Coronary artery (tissue), 2 donors: ENCODE measurements at places on chromosomes 2 and 18.

DNA sequence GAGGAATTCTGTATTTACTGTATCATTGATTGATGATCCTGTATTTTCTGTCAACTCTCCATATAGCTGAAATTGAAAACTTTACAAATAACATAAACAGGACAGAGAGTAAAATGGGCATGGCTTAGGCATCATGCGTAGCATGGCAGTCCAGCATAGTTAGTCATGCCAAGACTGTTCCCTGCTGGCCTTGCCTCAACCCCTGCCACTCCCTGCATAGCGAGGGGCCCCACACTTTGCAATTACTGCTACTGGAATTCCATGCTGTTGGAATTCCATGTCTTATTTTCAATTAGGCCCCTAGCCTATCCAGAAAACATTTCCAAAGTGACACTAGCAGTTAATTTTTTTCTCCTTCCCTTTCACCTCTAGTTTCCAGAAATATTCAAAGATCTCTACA lies 15.1 kb upstream of the SOX11 start:
- no peak for DNase-seq

GRCh38 chr18:22709288-22710060 lies 223.7 kb upstream of the RBBP8 start:
- DNase-seq: no peak

- DNase-seq: no peak
Observed at GRCh38 chr2:17540093-17540812, at the start of gene VSNL1. Gene VSNL1, plus strand, starts transcription at chr2:17540696. Its CDS starts 51,379 bp downstream, at chr2:17592075.

- no peak for DNase-seq
Observed at GRCh38 chr2:195575016-195575415, 82.0 kb upstream of the SLC39A10 start.

GRCh38 chr2:230924470-230925341 lies at the start of gene GPR55:
Gene GPR55, minus strand, starts transcription at chr2:230925242. Its CDS starts 14,280 bp downstream, at chr2:230910962.
- peak; percentile 64 for DNase-seq

DNA sequence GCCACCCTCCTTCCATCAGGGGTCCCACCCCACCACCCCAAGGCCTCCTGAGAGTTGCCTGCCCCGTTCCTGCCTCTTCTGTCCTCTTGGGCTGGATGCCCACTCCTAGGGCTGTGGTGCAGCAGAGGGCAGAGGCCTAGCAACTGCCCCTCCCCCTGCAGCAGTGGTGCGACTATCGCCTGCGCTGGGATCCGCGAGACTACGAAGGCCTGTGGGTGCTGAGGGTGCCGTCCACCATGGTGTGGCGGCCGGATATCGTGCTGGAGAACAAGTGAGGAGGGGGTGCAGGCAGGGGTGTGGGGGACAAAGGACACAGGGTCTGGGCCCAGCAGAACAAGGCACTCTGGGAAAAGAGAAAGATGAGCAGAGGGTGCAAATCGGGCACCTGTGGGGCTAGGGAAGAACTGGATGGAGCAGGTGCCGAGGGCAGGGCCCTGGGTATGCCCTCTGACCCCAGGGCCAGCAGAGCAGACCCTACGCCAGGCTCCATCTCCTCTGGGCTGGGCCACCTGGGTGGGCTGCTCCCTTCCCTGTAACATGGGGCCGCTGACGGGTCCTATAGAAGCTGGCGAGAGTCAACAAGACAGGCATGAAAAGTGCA lies 1.0 kb downstream of the CHRNG start:
- peak; percentile 54 for DNase-seq

DNA sequence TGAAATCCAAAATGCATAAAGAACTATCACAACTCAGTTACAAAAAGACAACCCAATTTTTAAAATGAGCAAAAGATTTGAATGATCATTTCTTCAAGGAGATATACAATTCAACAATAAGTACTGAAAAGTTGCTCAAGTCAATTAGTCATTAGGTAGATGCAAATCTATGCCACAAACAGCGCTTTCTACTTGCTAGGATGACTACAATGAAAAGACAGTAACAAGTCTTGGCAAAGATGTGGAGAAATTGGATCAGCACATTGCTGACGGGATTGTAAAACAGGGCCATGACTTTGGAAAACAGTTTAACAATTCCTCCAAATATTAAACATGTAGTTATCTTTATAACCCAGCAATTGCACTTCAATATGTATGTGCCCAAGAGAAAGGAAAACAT lies 166.3 kb upstream of the MC4R start:
- DNase-seq: no peak

GRCh38 chr2:100968146-100969145 lies 33.6 kb upstream of the RPL31 start:
- no peak for DNase-seq

DNA sequence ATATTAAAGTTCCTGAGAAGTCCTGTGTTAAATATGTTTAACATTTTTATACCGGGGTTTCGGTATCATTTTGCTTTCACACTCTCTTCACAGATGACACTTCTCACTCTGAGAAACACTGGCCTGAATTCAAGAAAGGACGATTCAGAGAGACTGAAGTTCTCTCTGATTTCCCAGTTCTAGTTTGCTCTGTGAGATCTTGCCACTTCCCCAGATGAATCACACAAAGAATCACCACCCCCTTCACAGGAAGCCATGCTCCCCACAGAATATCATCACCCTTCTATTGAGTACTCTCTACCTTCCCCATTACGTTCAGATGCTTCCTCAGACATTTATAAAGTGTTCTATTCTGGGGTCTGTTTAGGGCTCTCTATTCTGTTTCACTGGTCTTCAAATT lies 16.1 kb upstream of the CD207 start:
- DNase-seq: no peak

DNA sequence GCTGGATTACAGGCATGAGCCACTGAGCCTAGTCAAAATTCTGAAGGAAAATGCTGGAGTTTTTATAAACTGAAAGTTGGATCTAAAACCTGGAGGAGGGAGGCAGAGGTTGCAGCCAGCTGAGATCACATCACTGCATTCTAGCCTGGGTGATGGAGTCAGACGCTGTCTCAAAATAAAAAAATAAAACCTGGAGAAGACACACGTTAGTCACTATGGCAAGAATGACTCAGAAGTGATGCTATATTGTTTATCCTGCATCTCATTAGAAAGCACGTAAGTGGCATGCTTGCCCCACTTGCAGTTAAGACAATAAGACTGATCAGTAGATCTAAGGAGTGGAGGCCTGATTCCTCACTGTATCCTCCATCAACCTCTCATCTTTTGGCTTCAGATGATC lies 106.6 kb upstream of the STON1 start:
- DNase-seq: no peak

DNA sequence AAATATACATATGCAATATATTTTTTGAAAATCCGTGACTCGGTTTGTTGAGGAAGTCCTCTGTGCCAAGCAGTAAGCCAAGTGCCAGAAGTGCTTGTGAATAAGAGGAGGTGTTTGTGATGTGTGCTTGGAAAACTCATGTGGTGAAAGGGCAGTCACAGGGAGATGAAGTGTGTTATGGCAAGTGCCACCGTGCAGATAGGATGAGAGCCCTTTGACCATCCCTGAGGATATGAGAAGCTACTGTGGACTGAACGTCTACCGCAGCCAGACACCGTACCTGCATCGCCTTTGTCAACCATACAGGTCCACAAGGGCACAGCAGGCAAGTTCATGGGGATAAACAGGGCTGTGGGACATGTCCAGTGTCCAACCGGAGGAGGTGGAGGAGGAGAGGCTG lies 288.9 kb upstream of the MYT1L start:
- DNase-seq: peak; percentile 28

GRCh38 chr2:122236152-122236874 lies 480.9 kb downstream of the TSN start:
- peak; percentile 78 for DNase-seq

GRCh38 chr18:50829644-50830043 lies 9.8 kb upstream of the MRO start:
- no peak for DNase-seq

GRCh38 chr18:693466-694187 lies 18.8 kb downstream of the ENOSF1 start:
- DNase-seq: no peak

DNA sequence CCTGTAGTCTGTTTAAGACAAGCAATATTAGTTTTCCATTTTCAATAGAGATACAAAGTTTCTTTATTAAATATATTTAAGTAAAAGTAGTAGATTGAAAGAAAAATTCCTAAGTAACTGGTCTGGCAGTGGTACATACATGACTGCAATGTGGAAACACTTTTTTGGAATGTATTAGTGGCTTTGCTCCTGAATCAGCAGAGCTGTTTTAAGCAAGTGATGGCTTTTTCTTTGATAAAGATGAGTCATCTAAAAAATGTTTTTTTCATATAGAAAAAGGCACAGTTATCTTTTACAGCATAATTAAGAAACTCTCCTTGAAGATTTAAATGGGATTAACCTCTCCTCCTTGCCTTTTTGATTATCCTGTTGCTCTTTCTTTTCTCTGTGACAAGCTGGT lies 34.9 kb downstream of the KDM3A start:
- DNase-seq: no peak

GRCh38 chr2:39007875-39008504 lies 112.9 kb downstream of the SOS1 start:
- DNase-seq: no peak

GRCh38 chr18:59706499-59706898 lies 9.3 kb upstream of the CCBE1 start:
- DNase-seq: no peak

GRCh38 chr2:173589604-173590275 lies 235.1 kb downstream of the CDCA7 start:
- no peak for DNase-seq

GRCh38 chr2:144048631-144049060 lies 471.3 kb downstream of the ZEB2 start:
- no peak for DNase-seq

DNA sequence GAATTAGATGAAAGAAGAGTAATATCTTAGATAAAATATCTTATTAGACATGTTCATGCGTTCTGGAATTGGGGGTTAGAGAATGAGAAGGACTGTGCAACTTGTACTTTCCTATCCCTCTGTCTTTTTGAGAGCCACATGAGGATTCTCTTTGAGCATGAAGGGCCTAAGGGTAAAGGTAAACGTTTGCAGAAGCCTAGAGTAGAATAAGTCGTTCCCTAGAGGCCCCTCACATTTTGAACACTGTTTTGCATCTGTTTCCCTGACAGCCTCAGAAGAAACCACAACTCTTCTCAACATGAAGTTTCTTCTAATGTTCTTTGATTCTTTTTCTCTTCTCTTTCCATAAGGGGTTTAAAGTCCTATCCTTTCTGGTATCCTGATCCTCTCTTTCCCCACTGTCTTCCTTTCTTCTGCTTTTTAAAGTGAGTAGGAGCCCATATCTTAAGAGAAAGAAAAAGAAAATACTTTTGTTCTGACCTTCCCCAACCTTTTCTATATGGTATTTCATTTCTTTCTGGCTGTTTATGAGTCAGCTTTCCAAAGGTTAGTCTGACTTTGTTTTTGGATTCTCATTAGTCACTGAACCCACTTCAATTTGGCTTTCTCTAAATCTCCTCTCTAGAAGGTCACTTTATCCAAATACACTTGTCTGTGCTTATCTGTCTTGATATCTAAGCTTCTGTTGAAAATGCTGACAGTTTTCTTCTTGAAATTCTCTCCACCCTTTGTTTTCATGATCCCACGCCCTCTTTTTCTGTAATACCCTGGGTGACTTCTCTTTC lies 34.8 kb downstream of the PPP1R1C start:
- no peak for DNase-seq

GRCh38 chr18:80175451-80176204 lies 66.6 kb downstream of the ADNP2 start:
- no peak for DNase-seq

DNA sequence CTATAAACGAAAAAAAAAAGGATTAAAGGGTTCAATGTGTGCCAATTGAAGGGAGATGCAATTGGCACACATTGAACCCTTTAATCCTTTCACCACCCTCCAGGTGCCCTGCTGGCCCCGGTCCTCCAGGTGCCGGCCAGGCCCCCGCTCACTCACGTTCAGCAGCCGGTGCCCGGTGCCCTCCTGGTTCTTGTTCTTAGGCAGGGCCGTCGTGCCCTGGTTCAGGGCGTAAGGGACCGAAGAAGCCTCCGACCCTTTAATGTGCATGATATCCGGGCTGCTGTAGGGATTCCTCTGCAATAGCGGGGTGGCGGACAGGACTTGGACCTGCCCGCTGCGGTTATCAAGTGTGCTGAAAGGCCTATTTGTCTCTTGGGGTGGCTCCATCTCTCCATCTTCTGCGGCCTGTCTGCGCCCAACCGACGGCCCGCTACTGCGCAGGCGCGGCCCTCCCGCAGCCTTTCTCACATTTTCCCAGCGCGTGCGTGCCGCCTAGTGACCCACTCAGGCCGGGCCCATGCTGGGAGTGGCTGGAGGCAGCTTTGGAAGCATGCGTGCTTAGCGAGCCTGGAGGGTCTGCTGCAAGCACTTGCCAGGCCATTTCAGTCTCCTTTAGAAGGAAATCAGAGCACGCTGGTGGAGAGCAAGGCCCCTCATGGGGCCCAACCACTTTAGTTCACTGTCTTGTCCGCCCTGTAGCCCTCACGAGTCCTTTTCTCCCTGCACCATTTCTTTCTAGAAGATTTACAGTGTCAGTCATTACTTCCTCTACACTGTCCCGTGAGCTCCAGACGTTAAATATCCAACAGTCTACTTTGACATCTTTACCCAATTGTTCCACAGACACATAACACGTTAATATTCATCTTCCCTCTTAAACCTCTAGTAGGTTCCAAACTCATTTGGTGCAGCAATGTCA lies 24.3 kb downstream of the TMEM237 start:
- peak; percentile 75 for DNase-seq

GRCh38 chr2:105645938-105646773 lies 98.6 kb upstream of the NCK2 start:
- DNase-seq: no peak

- DNase-seq: no peak
Observed at GRCh38 chr2:1808981-1809422, 64.7 kb upstream of the PXDN start.

GRCh38 chr18:44764863-44765262 lies 84.2 kb downstream of the SETBP1 start:
- no peak for DNase-seq

DNA sequence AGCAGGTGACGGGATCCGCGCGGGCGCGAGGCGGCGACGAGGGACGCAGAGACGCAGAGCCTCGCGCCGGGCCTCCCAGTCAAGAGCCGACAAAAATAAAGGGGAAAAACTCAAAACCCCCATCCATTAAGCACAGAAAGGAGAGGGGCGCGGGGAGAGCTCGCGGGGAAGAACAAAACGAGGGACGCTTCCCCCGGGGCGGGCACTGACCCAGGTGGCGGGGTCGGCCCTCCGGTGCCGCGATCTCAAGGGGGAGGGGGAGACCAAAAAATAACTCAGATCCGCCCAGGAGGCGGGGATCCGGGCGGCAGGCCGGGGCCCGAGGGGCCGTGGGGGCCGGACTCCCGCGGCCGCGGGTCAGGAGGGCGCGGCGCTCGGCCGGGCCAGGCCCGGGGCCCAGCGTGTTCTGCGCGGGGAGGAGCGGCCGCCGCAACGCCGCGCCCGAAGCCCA lies 597 bp downstream of the RNF103 start:
- DNase-seq: peak; percentile 79

GRCh38 chr2:42813763-42814162 lies 21.4 kb upstream of the HAAO start:
- DNase-seq: no peak

- DNase-seq: no peak
Observed at GRCh38 chr2:65586516-65586915, 154.1 kb upstream of the SPRED2 start.
